ENCODE measurements at places on chromosomes 6 and 20.

DNA sequence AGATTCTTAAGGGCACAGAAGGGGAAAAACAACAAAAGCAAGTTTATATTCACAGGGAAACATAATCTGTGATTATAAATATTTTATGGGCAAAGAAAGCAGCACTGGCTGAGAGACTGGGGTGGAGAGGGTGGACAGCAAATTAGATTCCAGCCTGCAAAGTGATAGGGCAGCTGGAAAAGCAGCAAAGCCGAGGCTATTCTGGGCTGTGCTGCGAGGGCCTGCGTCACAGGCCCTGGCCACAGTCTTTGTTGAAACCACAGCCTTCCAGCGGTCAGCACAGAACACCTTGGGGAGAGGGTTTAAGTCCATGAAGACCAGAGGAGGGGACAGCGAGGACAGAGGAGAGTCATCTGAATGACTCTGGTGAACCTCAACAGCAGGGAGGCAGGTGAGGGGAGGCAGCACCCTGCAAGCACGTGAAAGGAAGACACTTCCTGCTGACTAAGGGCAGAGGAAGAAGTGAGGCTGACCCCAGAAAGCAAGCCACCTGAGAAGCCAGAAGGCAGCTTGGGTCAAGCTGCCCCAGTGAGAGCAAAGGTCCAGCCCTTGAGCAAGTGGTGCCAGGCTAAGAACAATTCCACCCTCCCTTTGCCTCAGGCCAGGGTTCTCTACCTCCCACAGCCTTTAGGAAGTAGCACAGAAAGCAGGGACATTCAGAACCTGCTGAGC, 17.1 kb downstream of the MRPL14 start:
- DNase-seq: no peak

DNA sequence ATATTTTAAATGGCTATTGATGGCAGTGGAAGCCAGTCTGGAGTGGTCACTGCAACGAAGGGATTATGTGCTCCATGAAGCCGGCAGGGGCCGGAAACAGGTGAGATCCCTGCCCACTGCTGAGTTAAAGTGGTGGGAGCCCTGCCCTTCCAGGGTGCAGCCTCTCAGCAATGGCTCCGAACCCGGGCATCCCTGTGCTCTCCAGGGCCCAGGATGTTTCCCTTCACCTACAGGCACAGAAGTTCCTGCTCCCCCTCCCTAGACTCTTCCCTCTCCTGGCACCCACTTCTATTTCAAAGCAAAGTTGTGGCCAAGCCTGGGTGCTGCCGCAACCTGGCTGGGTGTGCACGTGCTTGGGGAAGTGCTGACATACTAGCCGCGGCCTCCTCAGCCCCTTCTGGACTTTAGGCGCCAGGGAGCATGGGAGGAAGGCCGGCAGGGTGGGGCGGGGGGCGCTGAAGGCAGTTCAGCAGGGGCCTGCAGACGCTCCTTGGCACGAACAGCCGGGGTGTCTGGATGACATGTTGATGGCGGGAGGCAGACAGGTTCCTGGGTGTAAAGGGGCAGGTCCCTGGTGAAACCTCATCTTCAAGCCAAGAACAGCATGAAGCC, 452.3 kb downstream of the HTR1B start:
- DNase-seq: no peak

- DNase-seq: no peak
Observed at GRCh38 chr6:40695750-40696415, 108.7 kb upstream of the LRFN2 start.

DNA sequence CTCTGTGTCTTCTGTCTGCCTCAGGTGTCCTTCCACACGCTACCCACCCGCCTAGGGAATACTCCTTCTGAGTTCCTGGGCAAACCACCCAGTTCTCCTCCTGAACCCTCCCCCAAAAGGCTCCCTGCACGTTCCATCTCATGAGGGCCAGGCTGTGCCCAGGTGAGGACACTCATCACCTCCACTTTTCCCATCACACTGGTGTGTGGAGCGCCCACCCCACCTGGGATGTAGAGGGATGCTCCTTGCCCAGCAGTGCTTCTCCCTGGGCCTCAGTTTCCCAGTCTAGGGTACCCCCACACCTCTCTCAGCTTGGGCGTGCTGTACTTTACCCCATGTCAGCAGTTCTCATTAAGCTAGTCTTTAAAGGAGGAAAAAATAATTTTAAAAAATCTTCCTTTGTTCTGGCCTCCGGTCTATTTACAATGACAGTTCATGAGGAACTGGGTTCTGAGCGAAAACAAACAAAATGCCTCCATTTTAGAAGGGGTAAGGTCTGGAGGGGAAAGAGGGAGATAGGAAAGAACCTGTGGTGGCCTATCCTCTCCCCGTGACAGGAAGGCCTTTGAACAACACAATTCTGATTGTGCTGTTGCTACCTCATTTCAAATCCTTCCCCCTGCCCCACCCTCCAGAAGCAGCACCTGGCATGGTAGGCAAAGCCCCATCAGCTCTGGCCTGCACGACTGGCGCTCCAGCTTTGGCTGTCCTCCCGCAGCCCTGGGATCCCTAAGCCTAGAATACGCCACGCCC, 1.7 kb upstream of the C20orf203 start:
- DNase-seq: no peak

GRCh38 chr6:11853678-11854407, 75.2 kb upstream of the ADTRP start:
- no peak for DNase-seq

DNA sequence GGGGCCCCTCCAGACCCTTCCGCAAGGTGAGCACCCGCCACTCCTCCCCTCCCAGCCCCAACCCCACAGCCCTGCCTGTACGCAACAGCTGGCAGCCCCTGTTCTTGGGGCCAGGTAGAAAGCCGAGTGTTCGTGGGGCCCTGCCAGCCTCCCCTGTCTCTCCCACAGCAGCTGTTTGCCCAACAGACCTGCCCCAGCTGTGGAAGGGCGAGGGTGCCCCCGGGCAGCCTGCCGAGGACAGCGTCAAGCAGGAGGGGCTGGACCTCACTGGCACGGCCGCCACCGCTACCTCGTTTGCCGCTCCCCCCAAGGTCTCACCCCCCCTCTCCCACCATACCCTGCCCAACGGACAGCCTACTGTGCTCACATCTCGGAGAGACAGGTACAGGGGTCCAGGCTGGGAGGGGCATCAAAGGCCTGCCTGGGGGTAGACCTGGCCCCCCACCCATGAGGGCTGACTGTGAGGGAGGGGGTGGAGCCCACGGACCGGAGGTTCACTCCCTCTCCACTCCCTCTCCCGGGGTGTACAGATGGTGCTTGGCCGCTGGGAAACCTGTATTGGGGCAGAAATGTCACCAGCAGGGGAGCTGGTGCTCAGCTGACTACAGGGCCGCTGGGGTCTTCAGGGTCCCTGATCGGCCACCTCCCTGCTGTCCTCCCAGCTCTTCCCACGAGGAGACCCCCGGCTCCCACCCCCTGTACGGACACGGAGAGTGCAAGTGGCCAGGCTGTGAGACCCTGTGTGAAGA, 41.1 kb downstream of the FOXP4 start:
- DNase-seq: no peak
